ENCODE measurements at places on chromosomes 2 and 18.
A peak's percentile ranks its signal among the peaks of the same experiment; 100 is the strongest.

DNA sequence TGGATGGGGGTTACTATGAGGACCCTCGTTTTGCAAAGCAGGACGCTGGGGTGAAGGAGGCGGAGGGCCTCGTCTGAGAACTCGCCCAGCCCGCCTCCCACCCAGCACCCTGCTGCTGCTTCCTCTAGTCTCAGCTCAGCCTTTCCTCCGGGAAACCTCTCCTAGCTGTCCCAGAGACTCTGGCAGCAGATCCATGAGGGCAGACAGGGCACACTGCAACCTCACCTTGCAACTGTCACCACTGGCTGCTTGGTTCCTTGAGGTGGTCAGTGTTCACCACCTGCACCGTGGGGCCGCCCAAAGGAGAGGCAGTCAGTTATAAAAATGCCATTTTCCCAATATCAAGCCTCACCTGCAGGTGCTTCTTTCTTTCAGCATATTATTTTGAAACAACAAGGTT, 45.6 kb downstream of the PARD6G start:
- no peak for DNase-seq

GRCh38 chr2:23721454-23721826, 205.5 kb downstream of the ATAD2B start:
- no peak for DNase-seq

- DNase-seq: no peak
Measured at GRCh38 chr2:225192869-225193268, 150.6 kb upstream of the DOCK10 start.

- no peak for DNase-seq
Measured at GRCh38 chr2:197828464-197829135, 24.2 kb downstream of the PLCL1 start.

DNA sequence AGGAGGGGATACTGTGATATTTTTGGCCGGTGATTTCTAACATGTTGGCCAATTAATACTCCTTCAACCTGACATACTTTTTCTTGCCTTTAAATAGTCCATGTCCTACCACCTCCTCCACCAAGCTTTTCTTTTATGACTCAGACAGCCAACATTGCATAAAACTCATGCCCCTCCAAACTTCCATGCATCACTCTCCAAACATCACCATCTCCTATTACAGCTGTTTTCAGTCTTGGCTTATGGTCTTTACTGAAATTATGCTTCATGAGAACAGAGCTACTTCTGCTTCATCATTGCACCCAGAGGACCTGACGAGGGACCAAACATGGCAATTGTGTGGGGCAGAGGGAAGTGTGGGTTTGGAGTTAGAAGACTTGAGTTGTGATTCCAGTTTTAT, 305.4 kb downstream of the LPIN1 start:
- no peak for DNase-seq

GRCh38 chr2:41836948-41837347, 210.9 kb upstream of the PKDCC start:
- DNase-seq: peak; percentile 6

DNA sequence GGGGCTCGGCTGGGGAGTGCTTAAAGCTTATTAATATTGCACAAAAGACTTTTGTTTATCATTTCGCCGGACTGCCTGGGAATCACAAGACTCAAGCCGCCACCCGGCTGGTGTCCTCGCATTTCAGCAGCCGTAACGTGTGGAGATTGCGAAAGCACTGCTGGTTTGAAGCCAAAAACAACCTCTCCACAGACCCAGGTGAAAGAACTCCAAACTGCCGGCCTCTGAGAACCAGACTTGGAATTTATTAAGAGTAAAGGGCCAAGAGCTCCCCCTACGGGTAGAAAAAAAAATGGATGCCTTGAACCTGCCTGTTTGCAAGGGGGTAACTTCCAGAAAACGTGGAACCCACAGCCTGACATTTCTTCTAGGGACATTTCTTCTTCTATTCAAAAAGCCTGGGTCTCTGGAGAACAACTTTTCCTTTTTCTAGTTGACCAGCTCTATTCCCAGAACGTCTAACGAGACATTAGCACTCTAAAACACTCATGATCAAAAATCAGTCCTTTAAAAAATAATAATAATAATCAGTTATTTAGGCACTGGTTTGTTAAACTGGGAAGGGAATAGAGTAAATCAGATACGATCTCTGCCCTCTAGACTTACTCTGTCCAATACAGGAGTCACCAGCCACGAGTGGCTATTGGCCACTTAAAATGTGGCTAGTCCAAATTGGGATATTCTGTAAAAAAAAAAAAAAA, 216.3 kb downstream of the C1D start:
- peak; percentile 98 for DNase-seq
